ENCODE measurements at places on chromosomes 13 and 19.
A peak's percentile ranks its signal among the peaks of the same experiment; 100 is the strongest.

- DNase-seq: no peak
These were observed 661.5 kb downstream of the LIG4 start for GRCh38 chr13:107553838-107554237.

- DNase-seq: no peak
These were observed 8.5 kb downstream of the ZNF526 start for GRCh38 chr19:42228641-42229040.

GRCh38 chr13:46473806-46474205 is 79.2 kb upstream of the LRCH1 start:
- DNase-seq: no peak

GRCh38 chr19:1823539-1824251 is 11.6 kb upstream of the ATP8B3 start:
- peak; percentile 56 for DNase-seq

GRCh38 chr19:31448221-31448657 is 99.0 kb upstream of the TSHZ3 start:
- peak; percentile 91 for DNase-seq

All from right cardiac atrium (tissue), 5 donors.